ENCODE measurements at places on chromosomes 4 and X. TPM values are rescaled to one million over a fixed set of nuclear protein-coding genes. Genes with fewer than 3 reads are reported as not detected.

AVPR2 gene
- total RNA-seq = 0.50 TPM

PRSS12 gene
- total RNA-seq = 30.3 TPM

ATP8A1 gene
- total RNA-seq = 0.45 TPM

DDX53 gene
- not detected for total RNA-seq

SERTM2 gene
- not detected for total RNA-seq

RBM46 gene
- not detected for total RNA-seq

SPP1 gene
- not detected for total RNA-seq

PALLD gene
- total RNA-seq = 51.1 TPM

RASL11B gene
- total RNA-seq = 0.59 TPM

IGBP1 gene
- 48.8 TPM for total RNA-seq

CT83 gene
- not detected for total RNA-seq

CENPU gene
- total RNA-seq = 34.3 TPM

SLC49A3 gene
- total RNA-seq = 2.1 TPM

KCND1 gene
- 1.3 TPM for total RNA-seq

GNRHR gene
- not detected for total RNA-seq

ZNF827 gene
- total RNA-seq = 8.0 TPM

SSX1 gene
- total RNA-seq = not detected

XAGE1A gene
- not detected for total RNA-seq

DIPK2B gene
- not detected for total RNA-seq

DUSP21 gene
- total RNA-seq = not detected

PPARGC1A gene
- total RNA-seq = 0.15 TPM

NOX1 gene
- total RNA-seq = not detected
